Myometrial cell (primary cell): ENCODE measurements at places on chromosomes 11 and 22. TPM values are rescaled to one million over a fixed set of nuclear protein-coding genes. Genes with fewer than 3 reads are reported as not detected.

Gene TSPAN4
- total RNA-seq = 197 and 276 TPM in 2 replicates

Gene VWCE
- total RNA-seq = 0.58 TPM in 1 of 2 replicates, not detected in the other

Gene DGAT2
- total RNA-seq = 0.29 and 0.53 TPM in 2 replicates

Gene NEFH
- 0.58 and 0.89 TPM in 2 replicates for total RNA-seq

Gene CHST1
- total RNA-seq = 1.1 and 1.4 TPM in 2 replicates

Gene NF2
- 88.2 and 111 TPM in 2 replicates for total RNA-seq

Gene MYO18B
- total RNA-seq = 0.29 TPM in 1 of 2 replicates, not detected in the other

Gene OR6X1
- total RNA-seq = not detected in 2 replicates

Gene NAA40
- total RNA-seq = 7.2 and 17.5 TPM in 2 replicates

Gene H19
- 41.8 and 55.1 TPM in 2 replicates for total RNA-seq

Gene SEZ6L
- not detected in 2 replicates for total RNA-seq

Gene MN1
- total RNA-seq = 0.18 TPM in 1 of 2 replicates, not detected in the other

Gene UPK2
- not detected in 2 replicates for total RNA-seq

Gene APOBEC3B
- total RNA-seq = 28.5 and 29.6 TPM in 2 replicates

Gene FGF3
- not detected in 2 replicates for total RNA-seq

Gene GNB1L
- total RNA-seq = 19.7 and 20.8 TPM in 2 replicates
